ENCODE measurements at places on chromosomes 12 and 14. TPM values are rescaled to one million over a fixed set of nuclear protein-coding genes. Genes with fewer than 3 reads are reported as not detected.

GRCh38 chr12:68269779-68270178 is 16.4 kb upstream of the IL22 start:
- no peak for DNase-seq
- no peak overlapping the region for H3K27ac ChIP-seq
- H3K36me3 ChIP-seq: no peaks in the 10 kb centered on the region

GRCh38 chr12:118034429-118035189 is 18.1 kb downstream of the RFC5 start:
- no peaks in the 10 kb centered on the region for H3K4me1 ChIP-seq
- H3K36me3 ChIP-seq: peaks cover 56% of the 10 kb centered on the region
- no peak overlapping the region for H3K27ac ChIP-seq

SYT1 gene
- 0.77 TPM for total RNA-seq

NXPH4 gene
- 0.80 TPM for total RNA-seq

- no peak for DNase-seq
- H3K4me3 ChIP-seq: no peak overlapping the region
- H3K27ac ChIP-seq: no peak overlapping the region
- H3K36me3 ChIP-seq: no peaks in the 10 kb centered on the region
These were observed 70.3 kb upstream of the SCN8A start for GRCh38 chr12:51520576-51521325.

DNA sequence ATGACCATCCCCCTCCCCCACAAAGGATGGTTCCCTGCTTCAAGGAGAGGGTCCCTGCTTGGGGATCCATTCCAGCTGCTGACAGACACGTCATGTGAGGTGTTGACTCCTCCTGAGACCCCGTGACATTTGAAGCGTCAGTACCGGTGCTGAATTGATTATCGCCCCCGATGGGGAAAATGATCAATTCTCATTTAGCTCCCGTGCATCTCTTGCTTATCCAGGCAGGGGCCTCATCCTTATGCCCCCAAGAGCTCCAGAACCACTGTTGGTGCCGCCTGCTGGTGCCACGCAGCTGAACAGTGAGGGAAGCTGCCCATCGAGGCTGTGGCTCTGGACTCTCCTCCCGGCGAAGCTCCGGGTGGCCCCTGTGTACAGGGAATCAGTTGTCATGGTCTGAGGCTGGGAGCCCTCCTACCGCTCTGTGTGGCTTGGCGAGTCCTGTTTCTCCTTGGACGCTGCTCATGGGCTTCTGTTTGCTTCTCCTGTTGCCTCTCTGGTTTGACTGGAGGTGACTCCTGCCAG is 4.6 kb downstream of the KIF26A start:
- no peaks in the 10 kb centered on the region for H3K36me3 ChIP-seq
- H3K4me1 ChIP-seq: no peaks in the 10 kb centered on the region
- no peak overlapping the region for H3K4me3 ChIP-seq

CABP1 gene
- 0.58 TPM for total RNA-seq

DNA sequence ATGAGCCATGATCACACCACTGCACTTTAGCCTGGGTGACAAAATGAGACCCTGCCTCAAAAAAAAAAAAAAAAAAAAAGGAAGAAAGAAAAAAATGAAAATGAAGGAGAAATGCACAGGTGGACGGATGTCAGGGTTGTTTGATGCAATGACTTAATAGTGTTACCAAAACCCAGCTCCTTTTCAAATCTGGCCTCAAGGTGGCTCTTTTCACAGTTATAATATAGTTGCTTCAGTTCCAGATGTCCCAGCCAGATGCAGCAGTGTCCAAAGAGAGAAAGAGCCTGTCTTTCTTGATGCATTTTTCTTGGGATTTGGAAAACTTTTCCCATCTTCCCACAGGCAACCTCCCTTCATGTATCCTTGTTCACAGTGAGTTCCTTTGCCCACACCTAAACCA is 36.5 kb downstream of the KCNMB4 start:
- no peak for DNase-seq
- peaks cover 4% of the 10 kb centered on the region for H3K4me1 ChIP-seq

DNA sequence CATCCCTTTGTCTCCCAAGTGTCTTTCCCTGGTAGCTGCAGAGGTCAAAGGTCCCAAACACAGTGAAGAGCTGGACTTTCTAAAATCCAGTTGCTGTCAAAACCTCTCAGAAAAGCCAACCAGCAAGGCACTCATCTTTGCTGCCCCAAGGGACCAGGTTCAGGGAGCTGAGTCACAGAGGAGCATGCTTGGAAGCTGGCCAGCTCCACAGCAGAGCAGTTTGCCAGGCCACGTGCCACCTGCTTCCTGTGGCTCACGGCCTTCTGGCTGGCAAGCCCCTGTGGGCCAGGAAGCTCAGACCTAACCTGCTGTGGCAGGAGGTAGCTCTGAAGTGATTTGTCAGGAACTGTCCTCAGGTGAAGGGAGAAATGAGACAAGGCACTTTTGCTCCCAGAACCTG is 3.6 kb downstream of the ISCU start:
- peaks cover 45% of the 10 kb centered on the region for H3K36me3 ChIP-seq
- H3K4me1 ChIP-seq: peaks cover 3% of the 10 kb centered on the region
- H3K27me3 ChIP-seq: no peaks in the 10 kb centered on the region
- no peak overlapping the region for H3K4me3 ChIP-seq
- DNase-seq: no peak

P2RX2 gene
- 0.25 TPM for total RNA-seq

- H3K27ac ChIP-seq: no peak overlapping the region
- H3K27me3 ChIP-seq: no peaks in the 10 kb centered on the region
- peak overlapping the region; percentile 43 for H3K4me3 ChIP-seq
- no peak for DNase-seq
These were observed 592 bp downstream of the KRT7 start for GRCh38 chr12:52233462-52234207.

USP44 gene
- total RNA-seq: 18.6 TPM

BDKRB2 gene
- total RNA-seq: 2.6 TPM

DNA sequence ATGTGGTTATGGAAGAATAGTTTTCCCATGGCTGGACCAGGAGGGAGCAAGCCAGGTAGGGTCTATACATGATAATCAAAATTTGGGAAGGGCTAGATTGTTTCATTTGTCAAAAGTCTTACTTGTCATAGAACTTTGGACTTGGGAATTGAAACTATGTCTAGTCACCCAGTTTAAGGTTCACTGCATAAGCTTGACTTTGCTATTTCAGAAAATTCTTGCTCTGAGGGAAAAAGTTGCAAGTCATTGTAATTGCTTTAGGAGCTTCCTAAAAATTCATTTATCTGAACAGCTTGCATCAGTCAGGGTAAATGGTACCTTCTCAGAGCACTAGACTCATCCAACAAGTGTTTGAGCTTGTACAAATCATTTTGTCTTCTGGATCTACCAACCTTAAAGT is 1194.7 kb downstream of the GALC start:
- no peak for DNase-seq
- H3K4me1 ChIP-seq: no peaks in the 10 kb centered on the region
- H3K27me3 ChIP-seq: no peaks in the 10 kb centered on the region
- H3K4me3 ChIP-seq: no peak overlapping the region
- no peak overlapping the region for H3K27ac ChIP-seq

SLC5A8 gene
- total RNA-seq: 3.8 TPM

DTX1 gene
- total RNA-seq: 4.9 TPM

DNA sequence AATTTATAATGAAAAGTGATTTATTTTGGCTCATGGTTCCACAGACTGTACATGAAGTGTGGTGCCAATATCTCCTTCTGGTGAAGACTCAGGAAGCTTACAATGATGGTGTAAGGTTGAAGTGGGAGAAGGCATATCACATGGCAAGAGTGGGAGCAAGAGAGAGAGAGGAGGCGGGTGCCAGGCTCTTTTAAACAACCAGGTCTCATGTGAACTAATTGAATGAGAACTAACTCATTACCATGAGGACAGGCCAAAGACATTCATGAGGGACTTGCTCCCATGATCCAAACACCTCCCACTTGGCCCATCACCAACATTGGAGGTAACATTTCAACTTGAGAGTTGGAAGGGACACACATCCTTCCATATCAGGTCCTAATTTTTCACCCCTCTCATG is 155.2 kb downstream of the SLC38A4 start:
- DNase-seq: no peak
- no peaks in the 10 kb centered on the region for H3K4me1 ChIP-seq
- H3K27me3 ChIP-seq: no peaks in the 10 kb centered on the region
- H3K36me3 ChIP-seq: no peaks in the 10 kb centered on the region

CSRP2 gene
- 13.5 TPM for total RNA-seq
